ENCODE measurements at places on chromosomes 5 and 9. TPM values are rescaled to one million over a fixed set of nuclear protein-coding genes. Genes with fewer than 3 reads are reported as not detected.

SLC45A2 gene
- not detected for total RNA-seq

CDH18 gene
- 0.66 TPM for total RNA-seq

CBY3 gene
- total RNA-seq: 2.3 TPM

TMEM174 gene
- not detected for total RNA-seq

TMEM252 gene
- not detected for total RNA-seq

SOWAHA gene
- 0.52 TPM for total RNA-seq

FAM221B gene
- not detected for total RNA-seq

IQGAP2 gene
- total RNA-seq: 86.5 TPM

LIFR gene
- 25.2 TPM for total RNA-seq

CD274 gene
- total RNA-seq: not detected

PAEP gene
- not detected for total RNA-seq

HTR4 gene
- not detected for total RNA-seq

ENTPD2 gene
- total RNA-seq: 1.1 TPM

CTXN3 gene
- not detected for total RNA-seq

SPATA31E1 gene
- total RNA-seq: not detected

KIF3A gene
- total RNA-seq: 11.2 TPM

GRCh38 chr5:9558319-9558965 is 12.6 kb upstream of the SEMA5A start:
- DNase-seq: no peak

DNA sequence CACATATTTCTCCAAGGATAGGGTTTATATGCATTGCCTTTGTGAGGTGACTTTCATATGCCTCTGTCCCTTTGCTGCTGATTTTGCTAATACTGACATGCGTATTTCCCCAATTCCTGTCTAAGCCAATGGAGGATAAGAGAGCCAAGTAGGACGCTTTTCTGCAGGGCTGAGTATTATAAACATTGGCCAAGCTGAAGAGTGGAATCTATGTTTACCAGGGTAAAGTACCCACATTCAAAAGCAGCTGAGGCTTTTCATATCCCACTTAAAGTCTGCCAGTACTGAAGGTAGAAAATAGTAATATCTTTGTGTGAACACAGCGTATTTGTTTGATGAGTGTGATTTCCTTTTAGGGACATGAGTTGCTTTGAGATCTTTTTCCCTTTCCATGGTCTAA is 128.8 kb upstream of the GPR151 start:
- DNase-seq: no peak

GRCh38 chr5:113447498-113448050 is 12.8 kb upstream of the TSSK1B start:
- peak; percentile 23 for DNase-seq

DNA sequence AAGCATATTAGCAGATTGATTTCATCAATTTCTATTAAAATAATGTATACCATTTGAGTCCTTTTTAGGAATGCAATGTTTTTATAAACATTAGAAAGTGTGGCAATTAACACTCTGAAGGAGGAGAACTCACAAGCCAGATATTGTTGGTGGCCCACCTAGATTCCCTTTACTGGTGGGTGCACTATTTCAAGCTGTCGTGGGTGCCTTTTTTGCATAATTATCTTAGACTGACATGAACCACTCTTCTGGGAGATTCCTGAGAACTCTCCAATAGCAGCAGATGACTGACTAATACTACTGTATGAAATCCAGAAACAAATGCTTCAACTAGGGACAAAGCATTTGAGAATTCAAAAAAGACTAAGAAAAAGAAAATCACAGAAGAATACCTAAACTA is 526.0 kb downstream of the CDH18 start:
- no peak for DNase-seq

- no peak for DNase-seq
These were observed 31.9 kb downstream of the IRF1 start for GRCh38 chr5:132458651-132459030.

DNA sequence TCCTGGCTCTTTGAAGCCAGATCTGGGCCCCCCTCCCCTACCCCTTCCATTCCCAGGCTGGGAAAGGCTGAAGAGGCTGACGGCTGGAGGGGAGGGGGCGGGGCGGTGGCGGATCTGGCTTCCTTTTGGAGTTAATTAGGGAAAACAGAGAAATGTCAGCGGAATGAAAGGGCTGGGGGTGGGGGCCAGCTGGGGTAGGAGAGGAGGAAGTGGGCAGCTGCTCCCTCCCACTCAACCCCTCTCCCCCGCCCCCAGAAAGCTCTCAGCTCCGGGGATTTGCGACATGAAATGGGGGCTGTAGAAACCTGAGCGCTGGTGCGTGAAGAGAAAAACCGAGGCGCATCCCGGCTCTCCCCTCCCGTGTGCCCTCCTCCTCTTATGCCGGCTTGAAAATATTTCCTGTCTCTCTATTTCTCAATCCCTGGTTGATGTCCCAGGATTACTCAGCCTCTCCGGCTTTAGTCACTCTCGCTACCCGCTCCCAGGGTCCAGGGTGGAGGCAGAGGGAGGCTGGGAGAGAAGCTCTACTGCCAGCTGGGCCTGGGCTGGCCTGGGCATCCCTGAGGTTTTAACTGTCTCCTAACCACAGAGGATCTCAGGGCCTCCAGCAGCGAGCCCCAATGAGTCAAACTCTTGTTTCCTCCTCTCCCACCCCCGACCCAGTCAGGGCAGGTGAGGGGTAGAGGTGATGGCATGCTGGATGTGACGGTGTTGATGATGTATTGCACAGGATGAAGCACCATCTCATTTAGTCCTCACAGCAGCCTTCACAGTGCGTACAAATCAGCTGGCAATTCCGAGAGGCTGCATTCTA is 20.1 kb downstream of the PCDHGC5 start:
- peak; percentile 80 for DNase-seq

GRCh38 chr5:157547941-157548512 is 27.5 kb downstream of the ADAM19 start:
- DNase-seq: no peak

DNA sequence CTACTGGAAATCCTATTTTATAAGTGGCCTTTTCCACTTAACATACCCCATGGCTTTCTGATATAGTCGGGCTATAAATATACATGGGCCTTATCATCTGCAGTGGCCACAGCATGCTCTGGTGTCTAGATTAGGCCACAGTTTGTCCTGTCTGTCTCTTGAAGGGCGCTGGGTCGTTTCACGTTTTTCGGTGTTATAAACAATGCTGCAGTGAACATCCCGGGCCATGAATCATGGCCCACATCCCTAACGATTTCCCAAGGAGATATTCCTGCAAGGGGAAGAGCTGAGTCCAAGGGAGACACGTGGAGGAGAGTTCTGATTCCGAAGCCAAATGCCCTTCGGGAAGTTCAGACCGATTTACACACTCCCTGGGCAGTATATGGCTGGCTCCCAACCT is 8.4 kb downstream of the PLPP7 start:
- DNase-seq: no peak

- no peak for DNase-seq
These were observed 69.6 kb downstream of the SEMA4D start for GRCh38 chr9:89428222-89428761.

GRCh38 chr9:105093685-105094084 is 150.8 kb upstream of the SLC44A1 start:
- DNase-seq: no peak

DNA sequence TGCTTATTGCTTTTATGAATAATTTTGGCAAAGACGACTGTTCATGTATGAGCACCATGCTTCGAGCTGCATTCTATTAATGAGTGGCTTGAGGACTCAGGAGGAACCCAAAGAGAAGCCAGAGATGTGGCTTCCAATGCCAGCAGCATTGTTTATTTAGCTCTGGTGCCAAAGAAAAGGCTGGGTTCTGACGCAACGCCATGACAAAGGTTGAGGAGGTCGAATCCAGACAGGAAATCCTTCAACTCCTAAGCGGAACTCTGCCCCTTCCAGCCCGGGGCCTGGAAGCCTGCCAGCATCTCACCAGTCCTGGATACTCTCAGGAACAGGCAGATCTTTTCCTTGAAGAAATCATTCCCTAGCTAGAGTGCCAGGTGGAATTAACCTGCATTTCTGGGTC is 104.4 kb downstream of the ARHGAP26 start:
- no peak for DNase-seq

DNA sequence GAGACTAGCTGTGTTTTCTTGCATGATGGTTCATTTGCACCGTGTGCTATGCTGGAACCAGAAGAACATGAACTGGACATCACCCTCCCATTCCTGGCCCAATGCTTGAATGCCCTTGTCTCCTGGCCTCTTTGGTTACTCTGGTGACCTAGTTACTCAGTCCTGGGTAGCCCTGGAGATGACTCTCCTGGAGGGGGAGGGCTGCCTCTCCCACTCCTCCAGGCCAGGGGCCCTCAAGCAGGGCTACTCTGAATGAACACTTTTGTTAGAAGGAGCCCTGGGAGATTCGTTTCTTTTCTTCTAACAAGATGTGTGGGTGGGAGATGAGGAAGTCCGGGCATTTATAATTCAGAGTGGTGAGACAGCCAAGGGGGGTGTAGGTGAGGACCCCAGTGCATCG is 12.0 kb upstream of the NKX2-5 start:
- DNase-seq: no peak

- DNase-seq: no peak
These were observed 8.2 kb upstream of the TOR4A start for GRCh38 chr9:137269231-137269772.

DNA sequence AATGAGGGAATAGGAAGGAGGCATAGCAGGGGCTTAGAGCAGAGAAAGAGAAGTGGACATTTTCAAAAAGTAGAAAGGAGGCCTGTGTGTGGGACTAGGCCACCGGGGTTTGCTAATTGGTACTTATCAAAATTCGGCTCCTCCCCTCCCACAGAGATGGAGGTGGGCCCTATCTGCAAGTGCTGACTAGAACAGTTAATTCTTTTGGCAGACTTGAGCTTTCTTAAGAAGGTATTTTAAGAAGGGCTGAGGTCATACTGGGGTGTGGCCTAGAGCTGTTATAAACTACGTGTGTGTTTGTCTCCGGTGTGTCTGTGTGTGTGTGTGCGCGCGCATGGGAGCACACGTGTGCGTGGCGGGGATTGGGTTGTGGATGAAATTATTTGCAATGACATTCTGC is 1086.5 kb downstream of the EFNA5 start:
- DNase-seq: peak; percentile 31

DNA sequence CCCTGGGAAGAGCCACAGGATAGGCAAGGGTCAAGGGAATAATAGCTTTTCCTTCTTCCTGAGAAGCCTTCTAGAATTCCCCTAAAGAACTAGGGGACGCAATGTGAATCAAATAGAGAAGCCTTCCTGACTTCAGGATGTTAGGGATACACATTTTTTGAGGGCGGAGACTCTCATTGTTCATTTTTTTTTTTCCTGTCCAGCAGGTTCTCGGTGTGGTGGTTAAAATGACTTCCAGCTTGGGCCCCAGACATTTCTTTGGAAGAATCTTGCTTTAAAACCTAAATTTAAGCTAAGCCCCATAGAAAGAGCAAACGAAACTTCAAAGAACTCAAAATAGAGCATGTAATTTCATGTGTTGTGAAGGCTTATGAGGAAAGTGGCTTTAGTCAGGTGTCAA is 80.8 kb downstream of the IQGAP2 start:
- DNase-seq: no peak

DNA sequence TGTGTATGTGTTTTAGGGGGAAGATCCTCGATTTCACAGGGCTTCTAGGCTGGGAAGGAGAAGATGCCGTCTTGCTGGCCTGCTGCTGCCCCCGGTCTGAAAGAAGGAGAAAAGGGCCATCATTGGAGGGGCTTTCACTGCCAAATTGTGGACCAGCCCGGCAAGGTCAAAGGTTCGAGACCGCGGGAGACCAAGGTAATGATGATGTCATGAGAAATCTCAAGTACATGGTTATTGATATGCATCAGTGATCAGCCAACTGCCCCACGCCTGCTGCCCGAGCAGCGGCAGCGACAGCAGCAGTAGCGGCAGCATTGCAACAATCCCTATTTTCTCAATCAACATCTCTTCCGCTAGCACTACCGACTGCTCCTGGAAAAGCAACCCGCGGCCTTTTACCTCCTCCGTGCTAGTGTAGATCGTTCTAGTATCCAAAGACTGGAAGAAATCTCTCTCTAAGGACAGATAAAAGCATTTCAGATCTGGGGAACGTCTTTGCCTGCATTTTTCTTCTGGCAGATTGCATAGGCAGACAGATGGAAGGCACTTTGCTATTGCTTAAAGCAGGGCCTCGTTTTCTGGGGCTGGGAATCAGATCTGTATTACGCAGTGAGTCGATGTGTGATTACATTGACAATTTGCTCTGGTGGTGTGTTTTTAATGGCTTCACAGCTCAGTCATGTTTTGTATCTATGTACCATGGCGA is 215.3 kb downstream of the MEF2C start:
- DNase-seq: peak; percentile 65

- DNase-seq: no peak
These were observed 74.8 kb downstream of the NEK6 start for GRCh38 chr9:124332361-124333202.

DNA sequence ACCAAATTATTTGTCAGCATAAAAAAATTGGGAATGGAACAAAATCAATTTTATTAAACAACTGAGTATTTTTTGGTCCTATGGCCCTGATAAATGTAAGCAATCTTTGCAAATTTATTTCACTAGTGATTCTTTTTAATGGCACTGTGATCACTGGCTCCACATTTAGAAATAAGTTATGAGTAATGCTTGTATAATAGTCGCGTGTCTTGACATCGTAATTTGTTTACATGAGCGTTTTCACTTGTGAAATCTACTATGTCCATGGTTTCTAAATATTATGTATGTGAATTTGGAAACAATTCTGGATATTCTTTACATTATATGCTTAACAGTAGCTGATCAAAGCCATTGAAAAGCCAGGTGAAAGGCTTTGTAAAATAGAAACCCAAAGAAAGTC is 817.5 kb downstream of the EFNA5 start:
- DNase-seq: no peak

- peak; percentile 35 for DNase-seq
These were observed 39.6 kb downstream of the RXRA start for GRCh38 chr9:134365791-134366222.

GRCh38 chr5:72472666-72473422 is 34.4 kb downstream of the ZNF366 start:
- no peak for DNase-seq

DNA sequence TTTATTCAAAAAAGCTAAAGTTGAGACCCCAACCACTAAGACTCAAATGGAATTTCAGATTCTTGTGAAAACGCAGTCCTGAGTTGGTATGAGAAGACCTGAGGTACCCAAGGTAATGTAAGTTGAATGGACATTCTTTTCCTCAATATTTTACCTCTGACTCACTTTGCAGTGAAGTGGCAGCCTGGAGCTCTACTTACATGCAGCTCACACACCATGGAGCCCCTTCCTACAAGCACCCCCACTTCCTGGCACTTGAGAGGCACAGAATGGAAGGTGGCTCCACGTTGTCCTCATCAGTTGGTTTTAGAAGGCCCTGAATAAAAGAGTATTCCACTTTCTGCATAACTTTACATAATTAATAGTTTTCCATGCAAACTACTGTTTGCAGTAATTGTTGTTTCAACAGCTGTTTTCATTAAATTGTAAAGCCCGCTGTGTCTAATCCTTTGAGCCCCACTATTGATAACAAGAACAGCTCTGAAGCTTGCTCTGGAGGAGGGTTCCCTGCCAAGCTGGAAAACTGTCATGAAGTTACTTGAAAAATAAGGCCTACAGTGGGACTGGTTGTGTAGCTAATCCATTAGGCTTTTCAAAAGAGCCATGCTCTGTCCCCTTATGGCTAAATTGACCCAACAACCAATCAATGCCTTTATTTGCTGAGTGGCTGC is 102.2 kb upstream of the SPATA31D4 start:
- DNase-seq: no peak

- DNase-seq: peak; percentile 7
These were observed 1.5 kb upstream of the RETREG1 start for GRCh38 chr5:16618138-16618897.
